ENCODE measurements at places on chromosomes 1 and 21.

DNA sequence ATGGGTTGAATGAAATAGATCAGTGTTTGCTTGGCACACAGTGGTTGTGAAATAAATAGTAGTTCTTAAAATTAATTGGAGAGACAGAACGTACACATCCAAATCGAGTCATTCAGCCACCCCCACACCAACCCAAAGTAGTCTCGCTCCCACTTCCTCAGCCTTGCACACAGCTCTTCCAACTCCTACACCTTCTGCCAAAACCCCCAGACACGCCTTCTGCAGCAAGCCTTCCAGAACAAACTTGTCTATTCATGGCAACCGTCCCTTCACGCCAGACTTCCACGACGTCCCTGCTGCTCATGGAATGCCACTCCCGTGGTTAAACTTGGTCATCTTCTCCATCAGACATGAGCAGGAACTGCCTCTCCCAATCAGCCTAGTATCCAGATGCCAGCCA is 37.5 kb upstream of the RD3 start:
- no peak for DNase-seq

GRCh38 chr1:66752000-66752592 is at the start of gene DYNLT5:
Gene DYNLT5 (plus strand): TSS chr1:66752459. CDS start chr1:66754659, 2,200 bp downstream.
- no peak for DNase-seq

GRCh38 chr21:29762570-29763082 is 177.2 kb downstream of the GRIK1 start:
- DNase-seq: no peak

DNA sequence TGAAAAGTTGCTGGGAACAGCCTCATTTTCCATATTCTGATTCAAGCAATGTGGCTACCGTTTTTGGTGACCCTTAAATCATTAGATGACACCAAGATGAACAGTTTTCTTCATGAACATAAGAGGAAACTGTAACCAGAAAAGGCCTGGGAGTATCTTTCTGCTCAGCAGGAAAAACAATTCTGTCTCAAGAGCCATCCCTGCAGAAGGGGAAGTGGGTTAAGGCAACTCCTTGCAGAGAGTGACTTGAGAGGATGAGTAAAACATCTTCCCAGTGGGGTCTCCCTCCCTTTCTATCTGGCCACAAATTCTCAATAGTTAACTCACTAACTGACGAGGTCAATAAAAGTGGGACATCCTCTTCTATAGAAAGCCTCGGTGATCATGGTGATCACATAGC is 187.6 kb upstream of the NRIP1 start:
- DNase-seq: no peak

- DNase-seq: no peak
These were observed 52.3 kb upstream of the DUSP10 start for GRCh38 chr1:221794079-221794670.

GRCh38 chr1:92495392-92496063 is 8.8 kb upstream of the GFI1 start:
- no peak for DNase-seq

DNA sequence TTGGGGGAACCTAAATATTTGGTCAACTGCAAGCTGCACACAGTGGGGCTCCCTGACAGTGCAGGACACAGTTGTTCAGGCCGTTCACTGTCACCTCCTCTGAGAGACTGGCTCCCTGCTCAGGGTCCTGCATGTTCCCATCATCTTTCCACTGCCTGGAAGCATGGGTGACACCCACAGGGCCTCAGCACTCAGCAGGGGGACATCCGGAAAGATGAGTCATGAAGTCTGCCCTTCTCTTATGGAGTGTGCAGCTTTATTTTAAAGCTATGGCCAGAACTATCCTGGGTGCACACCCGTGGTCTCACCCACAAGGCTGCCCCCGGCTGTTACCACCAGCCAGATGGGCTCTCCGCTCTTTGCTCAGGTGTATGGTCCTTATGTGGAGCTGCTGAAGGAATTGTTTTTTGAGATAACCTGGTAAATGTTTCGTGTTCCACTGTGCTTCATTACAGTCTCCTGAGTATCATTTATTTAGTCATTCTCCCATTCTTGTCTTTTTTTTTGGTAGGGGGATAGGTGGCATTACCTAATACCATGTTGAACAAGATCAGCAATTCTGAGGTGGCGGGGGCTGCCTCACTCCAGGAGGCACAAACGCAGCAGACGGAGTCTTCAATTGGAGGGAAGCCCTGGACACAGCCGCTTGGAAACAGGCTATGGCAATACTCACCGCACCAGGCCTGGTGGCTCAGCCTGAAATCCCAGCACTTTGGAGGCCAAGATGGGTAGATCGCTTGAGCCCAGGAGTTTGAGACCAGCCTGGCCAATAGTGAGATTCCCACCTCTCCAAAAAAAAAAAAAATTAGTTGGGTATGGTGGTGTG is 14.3 kb downstream of the TRIM11 start:
- no peak for DNase-seq

GRCh38 chr21:37062593-37062935 is 10.3 kb downstream of the PIGP start:
- DNase-seq: no peak

DNA sequence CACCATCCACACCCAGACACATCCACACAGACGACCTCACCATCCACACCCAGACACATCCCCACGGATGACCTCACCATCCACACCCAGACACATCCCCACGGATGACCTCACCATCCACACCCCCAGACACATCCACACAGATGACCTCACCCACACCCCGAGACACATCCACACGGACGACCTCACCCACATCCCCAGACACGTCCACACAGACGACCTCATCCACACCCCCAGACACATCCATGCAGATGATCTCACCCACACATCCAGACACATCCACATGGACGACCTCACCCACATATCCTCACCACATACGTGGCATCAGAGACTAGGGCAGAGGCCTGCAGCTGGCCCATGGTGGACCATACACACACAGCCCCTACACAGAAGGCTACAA is 14.7 kb upstream of the FABP3 start:
- DNase-seq: no peak

GRCh38 chr1:77927414-77927813 is 39.0 kb downstream of the NEXN start:
- no peak for DNase-seq

DNA sequence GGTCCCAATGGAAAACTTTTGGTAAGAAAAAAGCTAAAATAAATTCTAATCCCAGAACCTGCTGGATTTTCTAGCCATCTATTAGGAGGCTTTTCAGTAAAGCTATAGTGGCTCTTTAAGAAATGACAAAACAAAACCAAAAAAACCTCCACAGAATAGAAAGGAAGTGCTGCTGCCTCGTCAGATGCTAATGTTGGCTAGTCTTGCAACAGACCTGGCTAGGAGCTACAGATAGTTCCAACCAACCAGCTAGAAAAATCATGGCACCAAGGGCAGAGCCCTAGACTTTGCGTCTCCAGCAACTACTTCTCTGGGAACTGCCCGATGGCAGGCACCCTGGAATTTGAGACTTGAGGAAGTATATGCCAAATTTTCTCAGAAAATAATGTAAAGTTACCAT is 7.6 kb downstream of the CD101 start:
- no peak for DNase-seq

GRCh38 chr1:51686450-51686849 is 69.6 kb downstream of the OSBPL9 start:
- no peak for DNase-seq

DNA sequence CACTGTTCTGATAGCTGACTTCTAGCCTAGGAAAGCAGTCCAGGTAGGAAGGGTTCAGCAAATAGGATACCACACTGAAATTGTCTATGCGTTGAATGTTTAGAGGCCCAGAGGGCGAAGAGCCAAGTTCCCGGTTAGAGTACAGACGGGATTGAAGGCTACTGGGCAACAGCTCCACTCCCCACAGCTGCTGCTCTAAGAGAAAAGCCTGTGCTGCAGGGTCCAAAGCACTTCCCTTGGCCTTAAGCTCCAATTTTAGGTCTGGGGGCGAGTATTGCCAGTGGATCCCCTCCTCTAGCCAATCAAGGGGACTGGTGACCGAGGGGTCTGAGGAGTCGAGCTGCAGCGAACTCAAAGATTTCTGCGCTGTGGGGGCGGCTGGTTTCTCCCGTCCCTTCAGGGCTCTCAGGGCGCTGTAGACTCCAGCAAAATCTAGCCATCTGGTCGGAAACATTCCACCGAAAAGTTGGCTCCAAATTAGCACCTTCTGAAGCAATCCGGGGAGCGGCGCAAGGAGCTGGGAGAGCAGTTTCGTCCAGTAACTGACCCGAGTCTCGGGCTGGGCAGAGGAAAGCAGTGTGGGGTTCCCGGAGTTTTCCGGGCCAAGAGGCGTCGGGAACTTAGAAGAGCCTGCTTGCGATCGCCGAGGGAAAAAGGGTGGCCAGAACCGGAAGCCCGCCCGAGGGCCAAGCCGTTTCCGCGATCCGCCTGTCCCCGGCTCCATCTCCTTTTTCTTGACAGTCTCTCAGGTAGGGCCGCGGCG is 748 bp downstream of the PPP1R15B start:
- DNase-seq: peak; percentile 35

- no peak for DNase-seq
These were observed 99.6 kb upstream of the CACNA1E start for GRCh38 chr1:181383695-181384094.

GRCh38 chr1:166490437-166490991 is 323.7 kb upstream of the FAM78B start:
- DNase-seq: no peak

DNA sequence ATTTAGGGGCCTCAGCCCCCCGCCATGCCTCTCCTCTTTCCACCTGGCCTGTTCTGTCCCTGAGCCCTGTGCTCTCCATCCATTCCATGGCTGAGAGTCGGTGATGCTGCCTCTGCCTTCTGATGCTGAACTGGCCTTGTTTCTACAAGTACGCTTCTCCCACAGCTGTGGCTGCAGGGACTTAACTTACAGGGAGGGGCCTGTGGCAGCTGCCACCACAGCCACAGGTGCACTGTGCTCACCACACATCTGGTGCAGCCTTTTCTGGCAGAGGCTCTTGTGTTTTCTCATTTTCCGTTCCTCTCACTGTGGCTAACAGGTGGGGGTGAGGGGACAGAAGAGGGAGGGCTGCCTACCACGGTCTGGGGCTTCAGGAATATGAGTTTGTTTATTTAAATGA is 4.2 kb downstream of the FMO1 start:
- no peak for DNase-seq

DNA sequence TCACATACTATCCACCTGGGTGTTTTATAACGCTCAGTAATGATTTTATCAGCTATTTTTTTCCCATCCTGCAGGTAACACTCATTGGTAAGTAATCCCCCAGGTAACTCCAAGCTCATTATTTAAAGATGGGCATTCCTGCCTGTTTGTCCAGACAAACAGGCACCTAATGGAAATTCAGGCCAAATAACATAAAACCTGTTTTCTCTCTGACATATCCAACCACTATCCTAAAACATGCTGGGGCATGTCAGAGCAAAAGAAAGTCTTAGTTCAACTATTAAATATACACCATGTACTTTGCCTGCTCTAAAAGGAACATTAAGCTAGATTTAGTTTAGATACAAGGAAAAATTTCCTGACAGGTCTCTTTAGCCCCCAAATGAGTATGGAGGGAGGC is 987.7 kb downstream of the TTLL7 start:
- no peak for DNase-seq

DNA sequence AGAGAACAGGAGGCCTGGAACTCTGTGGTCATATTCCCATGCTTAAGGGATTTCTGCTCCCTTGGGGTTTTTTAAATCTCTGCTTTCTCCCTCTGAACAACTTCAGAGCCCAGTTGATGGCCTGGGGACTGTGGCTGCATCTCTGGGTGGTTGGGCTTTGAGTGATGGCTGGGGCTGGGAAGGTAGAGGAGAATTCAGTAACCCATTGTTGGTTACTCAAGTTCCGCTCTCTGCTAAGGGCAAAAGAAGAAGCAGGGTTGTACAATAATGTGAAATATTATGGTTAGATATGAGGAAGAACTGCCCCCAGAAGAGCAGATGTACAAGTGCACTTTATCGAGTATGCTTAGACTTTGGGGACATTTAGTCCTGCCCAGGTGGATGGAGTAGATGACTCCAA is 72.1 kb upstream of the CNTN2 start:
- no peak for DNase-seq

DNA sequence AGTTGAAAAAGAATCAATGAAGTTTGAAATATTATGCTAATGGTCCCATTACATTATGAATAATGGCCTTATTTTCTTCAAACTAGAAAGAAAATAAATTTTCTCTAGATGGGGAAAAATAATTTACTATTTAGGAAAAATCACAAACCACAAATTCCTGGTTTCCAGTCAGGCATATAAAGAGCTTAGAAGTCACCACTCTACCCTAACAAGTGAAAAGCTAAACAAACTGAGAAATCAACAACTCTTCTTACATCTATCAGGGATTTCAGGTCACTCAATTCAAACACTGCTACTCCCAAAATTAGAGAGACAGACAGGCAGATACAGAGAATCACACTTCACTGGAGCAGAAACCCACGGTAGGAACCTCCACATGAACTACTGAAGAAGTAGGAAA is 82.1 kb upstream of the LRRC7 start:
- DNase-seq: no peak

GRCh38 chr1:222079566-222079965 is 337.7 kb upstream of the DUSP10 start:
- no peak for DNase-seq

GRCh38 chr1:111937147-111937725 is 52.2 kb downstream of the KCND3 start:
- no peak for DNase-seq

DNA sequence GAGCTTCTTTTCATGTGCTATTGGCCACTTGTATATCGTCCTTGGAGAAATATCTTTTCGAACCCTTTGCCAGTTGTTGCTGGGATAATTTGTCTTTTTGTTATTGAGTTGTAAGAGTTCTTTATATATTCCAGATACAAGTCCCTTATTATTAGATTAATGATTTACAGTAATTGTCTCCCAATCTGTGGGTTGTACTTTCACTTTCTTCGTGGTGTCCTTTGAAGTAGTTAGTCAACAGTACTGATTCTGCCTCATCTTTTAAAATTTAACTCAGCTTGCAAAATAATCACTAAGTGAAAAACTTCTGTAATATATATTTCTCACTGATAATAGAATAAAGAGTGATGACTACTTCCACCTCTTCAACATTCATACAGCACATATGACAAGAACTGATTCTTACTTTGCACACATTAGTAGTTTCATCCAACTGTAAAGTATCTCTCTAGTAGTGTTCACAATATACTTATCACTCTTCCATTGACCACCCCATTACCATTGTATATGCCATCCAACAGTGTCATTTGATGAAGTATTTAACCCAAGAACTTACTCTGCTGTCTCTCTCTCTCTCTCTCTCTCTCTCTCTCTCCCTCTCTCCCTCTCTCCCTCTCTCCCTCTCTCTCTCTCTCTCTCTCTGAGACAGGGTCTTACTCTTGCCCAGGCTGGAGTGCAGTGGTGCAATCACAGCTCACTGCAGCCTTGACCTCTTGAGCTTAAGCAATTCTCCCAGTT is 104.2 kb upstream of the DMRTA2 start:
- DNase-seq: no peak

All from activated T-cell treated with anti-CD3 and anti-CD28 coated beads for 24 hours (primary cell).